ENCODE measurements at places on chromosomes 2 and 18. TPM values are rescaled to one million over a fixed set of nuclear protein-coding genes. Genes with fewer than 3 reads are reported as not detected.

TUBB8B gene
- not detected for total RNA-seq

- no peak for DNase-seq
Observed at GRCh38 chr2:20138696-20139095, 86.2 kb downstream of the SDC1 start.

GRCh38 chr18:12883684-12884405 lies at the start of gene PTPN2:
PTPN2 (minus strand) TSS chr18:12884237; CDS start chr18:12884141, 96 bp downstream.
- DNase-seq: peak; percentile 97

PJVK gene
- total RNA-seq: 2.0 TPM

DNA sequence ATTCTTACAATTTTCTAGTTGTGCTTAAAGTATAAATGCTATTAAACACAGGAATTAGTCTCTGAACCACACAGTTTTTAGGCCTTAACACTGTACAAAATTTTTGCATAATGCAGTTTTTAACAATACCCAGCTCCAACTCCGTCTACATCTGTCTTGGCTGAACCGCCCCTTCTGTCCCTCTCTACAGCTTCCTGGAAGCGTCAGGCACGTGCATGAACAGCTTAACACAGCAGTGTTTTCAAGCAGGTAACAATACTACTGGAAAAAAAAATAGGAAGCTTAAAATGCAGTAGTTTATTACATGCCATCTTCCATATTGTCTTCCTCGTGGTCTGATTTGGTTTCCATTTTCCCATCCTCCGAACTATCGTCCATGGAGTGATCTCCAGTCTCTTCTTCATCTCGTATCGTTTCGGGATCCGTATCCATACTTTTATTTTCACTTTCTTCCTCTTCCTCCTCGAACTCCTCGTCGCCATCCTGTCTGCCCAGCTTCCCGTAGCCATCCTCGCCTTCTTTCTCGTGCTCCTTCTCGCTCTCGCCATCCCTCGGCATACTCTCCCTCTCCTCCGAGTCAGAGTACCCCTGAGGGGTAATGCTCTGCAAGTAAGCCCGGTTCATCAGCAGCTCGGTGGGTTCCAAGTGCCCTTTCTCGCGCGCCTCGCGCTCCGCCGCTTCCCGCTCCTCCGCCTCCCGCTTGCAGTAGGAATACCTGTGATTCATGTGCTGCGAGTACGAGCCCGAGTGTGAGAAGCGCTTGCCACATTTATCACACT lies 130.6 kb downstream of the ZEB2 start:
- no peak for DNase-seq

CD207 gene
- not detected for total RNA-seq

All from activated CD4-positive, alpha-beta T cell treated with anti-CD3 and anti-CD28 coated beads, Interleukin-2, amount 10 ng/mL, durations not matched to agents 24 days and 14 days (primary cell).